ENCODE measurements at places on chromosomes 3 and 15.

DNA sequence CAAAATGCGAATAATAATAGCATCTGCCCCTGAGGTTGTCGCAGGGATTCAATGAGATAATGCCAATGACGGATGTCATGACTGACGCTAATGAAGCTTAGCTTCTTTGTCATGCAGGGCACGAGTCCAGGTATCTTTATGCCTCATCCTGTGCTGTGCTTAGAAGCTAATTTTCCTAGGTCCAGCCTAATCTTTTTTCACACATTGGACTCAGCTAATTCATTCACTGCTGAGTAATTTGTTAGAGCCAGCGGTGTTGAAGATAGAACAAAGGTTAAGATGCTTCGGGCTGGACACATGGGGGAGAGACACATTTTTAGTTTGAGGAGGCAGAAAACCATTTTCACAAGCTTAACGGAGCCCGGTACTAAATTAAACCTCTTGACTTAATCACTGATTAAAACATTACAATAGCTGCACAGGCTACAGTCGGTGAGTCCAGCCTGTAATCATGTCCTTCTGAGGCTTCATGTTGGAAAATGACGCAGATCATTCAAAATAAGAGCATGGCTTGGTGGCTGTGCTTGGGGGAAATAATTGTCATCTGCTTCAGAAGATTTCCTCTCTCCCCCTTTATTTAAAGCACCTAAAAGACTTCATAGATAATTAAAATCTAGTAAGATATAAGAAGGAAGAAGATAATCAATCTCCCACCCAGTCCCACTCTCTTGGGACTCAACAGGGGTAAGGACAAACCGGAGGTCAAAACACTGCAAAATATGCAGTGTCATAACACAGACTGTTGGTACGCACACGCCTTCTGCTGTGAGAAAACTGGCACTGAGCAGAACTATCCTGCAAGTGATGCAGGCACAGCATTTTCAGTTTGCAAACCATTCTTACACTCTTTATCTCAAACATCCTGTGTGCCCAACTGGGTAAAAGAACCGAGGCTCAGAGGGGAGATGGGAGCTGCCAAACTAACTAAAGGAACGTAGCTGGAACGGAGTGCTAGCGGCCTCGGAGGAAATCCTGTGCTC, 3.3 kb upstream of the CCDC174 start:
- no peak for DNase-seq

DNA sequence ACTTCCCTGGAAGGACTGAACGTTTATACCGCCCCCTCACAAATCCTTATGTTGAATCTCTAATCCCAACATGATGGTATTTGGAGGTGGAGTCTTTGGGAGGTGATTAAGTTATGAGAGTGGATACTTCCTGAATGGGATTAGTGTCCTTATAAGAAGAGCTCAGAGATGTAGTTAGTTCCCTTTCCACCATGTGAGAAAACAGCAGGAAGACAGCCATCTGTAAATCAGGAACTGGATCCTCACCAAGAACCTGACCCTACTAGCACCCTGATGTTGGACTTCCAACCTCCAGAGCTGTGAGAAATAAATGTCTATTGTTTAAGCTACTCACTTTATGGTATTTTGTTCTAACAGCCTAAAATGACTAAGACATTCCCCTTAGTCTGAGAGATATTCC, 33.3 kb upstream of the SACM1L start:
- DNase-seq = peak; percentile 53

- DNase-seq = peak; percentile 17
Observed at GRCh38 chr3:136546720-136547119, 205.5 kb downstream of the STAG1 start.

DNA sequence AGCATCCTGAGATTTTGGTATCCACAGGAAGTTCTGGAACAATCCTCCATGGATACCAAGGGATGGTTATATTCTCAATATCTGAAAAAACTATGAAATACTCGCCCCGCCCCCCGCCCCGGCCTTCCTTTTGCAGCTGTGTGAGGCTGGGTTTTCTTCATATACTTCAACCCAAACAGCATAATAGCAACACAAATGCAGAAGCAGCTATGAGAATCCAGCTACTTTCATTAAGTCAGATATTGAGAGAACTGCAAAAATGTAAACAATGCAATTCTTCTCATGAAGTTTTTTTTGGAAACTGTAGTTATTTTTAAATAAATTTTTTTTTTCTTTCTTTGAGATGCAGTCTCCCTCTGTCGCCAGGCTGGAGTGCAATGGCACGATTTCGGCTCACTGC, 10.9 kb upstream of the IDH2 start:
- DNase-seq = peak; percentile 40

GRCh38 chr3:40278791-40279190, 30.7 kb upstream of the EIF1B start:
- DNase-seq = no peak
